ENCODE measurements at places on chromosomes 2 and 18.

DNA sequence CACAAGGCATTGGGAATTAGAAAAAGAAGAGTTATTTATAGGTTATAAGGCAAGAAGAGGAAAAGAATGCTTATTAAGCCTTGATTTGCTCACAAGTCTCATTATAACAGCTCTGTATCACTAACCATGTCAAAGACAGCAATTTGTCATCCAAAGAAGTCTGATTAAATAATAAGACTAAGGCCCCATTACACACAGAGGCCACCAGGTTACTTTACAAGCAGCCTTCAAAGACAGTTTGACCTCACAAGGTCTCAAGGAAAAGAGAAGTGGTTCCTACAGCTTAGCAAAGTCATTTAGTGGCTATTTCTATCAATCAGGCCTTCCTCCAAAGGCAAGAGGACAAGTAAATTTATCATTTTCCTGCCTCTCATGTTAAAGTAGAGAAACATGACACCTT, 188.5 kb downstream of the MBD2 start:
- DNase-seq: no peak

- peak; percentile 78 for DNase-seq
Observed at GRCh38 chr2:74439803-74440377, 1.8 kb downstream of the RTKN start.

DNA sequence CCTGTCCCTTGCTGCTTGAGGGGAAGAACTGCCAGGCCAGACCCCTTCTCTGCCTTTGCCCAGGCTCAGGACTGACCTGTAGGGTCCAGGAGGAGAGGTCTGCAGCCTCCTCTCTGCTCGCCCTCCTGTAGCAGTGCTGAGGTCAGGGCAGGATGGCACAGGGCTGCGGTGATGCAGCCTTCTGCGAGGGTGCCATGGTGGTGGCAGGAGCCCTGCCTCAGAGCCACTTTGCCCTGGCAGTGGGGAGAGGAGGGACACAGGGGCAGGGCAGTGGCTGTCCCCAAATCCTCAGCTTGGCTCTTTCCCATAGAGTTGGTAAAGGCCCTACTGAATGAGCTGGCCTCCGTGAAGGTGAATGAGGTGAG, 884 bp downstream of the PROM2 start:
- no peak for DNase-seq

- no peak for DNase-seq
Observed at GRCh38 chr2:49111456-49111855, 42.9 kb downstream of the FSHR start.

DNA sequence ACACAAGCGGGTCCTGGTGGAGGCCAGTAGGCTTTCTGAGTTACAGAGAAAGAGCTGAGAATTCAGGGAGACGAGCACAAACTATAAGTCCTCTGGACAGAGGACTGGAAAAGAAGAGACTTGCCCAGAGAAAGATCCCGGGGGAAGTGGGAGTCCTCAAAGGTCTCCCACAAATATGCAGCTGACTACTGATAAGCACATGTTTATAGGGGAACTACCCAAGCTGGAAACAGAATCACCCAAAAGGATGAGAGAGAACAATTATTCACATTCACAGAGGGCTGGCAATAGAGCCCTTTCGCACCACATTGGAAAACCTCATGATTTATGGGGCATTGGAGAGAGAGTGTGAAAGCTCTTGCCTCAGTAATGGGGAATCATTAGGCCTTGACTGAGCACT, 337.6 kb downstream of the IRS1 start:
- DNase-seq: no peak

DNA sequence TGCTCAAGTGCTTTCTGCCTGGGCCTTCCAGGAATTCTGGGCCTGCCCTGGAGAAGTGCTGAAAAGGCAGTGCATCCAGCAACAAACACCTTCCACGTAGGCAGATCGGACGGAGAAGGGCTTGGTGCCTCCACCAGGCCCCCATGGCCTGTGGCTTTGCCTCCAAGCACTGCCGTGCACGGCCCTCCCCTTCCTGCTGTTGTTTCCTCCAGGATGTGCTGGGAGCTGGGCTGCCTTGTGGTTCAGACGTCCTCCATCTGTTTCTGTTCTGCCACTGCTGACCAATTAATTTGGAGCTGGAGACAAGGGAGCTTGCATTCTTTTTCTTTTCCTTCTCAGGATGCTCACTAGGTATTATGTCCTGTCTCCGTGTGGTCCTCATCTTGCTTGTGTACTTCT, 197.0 kb downstream of the HRH4 start:
- no peak for DNase-seq

- DNase-seq: peak; percentile 65
Observed at GRCh38 chr18:9914584-9915290, 921 bp downstream of the VAPA start.

DNA sequence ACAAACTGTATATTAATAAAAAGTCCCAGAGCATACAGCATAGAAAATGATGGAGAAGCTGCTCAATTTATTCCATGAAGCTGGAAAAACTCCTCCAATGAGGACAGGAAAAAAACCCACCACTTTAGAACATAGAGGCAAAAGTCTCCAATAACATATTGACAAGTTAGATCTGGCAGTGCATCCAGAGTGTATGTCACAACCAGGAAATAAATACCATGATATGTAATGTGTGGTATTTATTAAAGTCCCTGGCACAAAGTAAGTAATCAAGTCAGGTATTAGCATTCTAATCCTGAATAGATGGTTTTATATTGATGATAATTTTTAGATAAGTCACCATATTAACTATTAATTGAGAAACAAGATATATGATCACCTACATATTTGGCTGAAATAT, 427.3 kb upstream of the HS6ST1 start:
- no peak for DNase-seq

GRCh38 chr2:143162123-143162837, 33.1 kb downstream of the ARHGAP15 start:
- peak; percentile 68 for DNase-seq

GRCh38 chr2:20241973-20242726, 17.2 kb upstream of the SDC1 start:
- no peak for DNase-seq

DNA sequence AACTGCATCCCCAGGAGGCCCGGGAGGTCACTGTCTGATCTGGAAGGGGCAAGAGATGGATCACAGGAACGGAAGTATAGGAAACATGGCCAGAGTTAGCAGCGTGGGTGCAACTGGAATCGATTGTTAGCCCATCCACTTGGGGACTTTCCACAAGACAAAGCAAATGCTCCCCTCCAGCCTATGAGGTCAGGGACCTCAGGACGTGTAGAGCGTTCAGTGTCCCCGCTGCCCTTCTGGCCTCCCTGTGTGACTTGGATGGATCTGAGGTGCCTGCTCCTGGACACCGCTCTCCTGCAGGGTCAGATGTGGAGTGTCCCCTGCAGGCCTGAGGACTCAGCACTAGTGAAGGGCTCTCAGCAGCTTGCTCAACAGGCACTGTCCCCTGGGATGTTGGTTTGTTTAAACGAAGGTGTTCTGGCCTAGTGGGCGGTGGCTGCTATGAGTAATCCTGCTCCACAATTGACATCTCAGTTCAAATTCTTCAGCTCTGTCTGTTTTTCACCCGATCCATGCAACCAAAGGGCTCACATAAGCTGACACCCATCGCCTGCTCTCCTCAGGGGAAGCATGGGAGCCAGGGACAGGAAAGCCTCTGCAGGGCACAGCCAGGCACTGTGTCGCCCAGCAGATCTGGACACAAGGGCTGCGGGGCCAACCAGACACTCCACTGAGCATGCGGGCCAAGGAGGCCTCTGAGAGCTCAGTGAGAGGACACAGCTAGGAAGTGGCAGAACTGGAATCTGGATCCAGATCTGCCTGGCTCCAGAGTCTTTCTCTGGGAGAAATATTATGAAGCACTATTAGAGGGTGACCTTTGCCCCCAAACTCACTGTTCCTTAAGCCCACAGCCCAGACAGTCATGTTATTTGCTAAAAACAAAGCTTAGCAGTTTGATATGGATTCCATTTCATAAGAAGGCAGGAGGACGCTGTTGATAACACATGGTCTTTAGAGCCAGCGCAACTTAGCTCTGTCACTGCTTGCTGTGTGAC, 78.5 kb downstream of the RHOB start:
- peak; percentile 89 for DNase-seq

GRCh38 chr2:17422061-17422460, 96.2 kb downstream of the RAD51AP2 start:
- no peak for DNase-seq
